ENCODE measurements at places on chromosomes 5 and 9. TPM values are rescaled to one million over a fixed set of nuclear protein-coding genes. Genes with fewer than 3 reads are reported as not detected.

DNA sequence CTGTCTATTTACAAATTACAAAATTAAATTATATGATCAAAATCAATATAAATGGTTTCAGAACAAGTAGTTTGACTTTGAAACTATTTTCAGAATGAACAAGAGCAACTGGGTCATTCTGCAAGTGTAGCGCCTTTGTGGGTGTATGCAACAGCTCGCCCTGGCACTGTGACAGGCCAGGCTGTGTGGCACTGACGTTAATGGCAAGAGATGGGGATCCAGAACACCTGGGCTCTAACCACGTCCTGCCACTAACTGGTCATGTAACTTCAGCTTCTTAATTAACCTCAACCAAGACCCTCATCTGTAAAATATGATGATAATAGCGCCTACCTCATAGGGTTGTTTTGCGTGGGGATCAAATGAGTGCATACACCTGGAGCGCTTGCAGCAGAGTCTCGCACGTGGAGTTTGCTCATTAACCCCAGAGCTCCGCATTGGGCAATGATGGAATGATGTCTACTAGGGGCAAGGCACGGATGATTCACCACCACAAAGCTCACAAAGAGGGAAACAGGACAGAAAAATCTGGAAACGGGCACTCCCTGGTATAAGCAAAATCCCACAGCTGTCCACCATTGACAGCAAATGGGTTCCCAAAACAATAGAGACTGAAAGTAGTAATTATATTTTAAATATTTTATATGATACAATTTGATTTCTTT, 639.4 kb downstream of the SEMA5A start:
- DNase-seq: no peak
- peaks cover 1% of the 10 kb centered on the region for H3K27me3 ChIP-seq
- H3K4me3 ChIP-seq: no peak overlapping the region

The SLCO6A1 gene
- 1.6 TPM for total RNA-seq

- H3K4me3 ChIP-seq: no peak overlapping the region
- no peak for DNase-seq
Measured at GRCh38 chr5:130021876-130022275, 117.6 kb downstream of the CHSY3 start.

GRCh38 chr5:105917189-105917588, 1753.5 kb downstream of the EFNA5 start:
- H3K27me3 ChIP-seq: no peaks in the 10 kb centered on the region
- no peak overlapping the region for H3K4me3 ChIP-seq
- no peaks in the 10 kb centered on the region for H3K36me3 ChIP-seq
- H3K4me1 ChIP-seq: no peaks in the 10 kb centered on the region

- peak overlapping the region; percentile 71 for H3K27ac ChIP-seq
- H3K36me3 ChIP-seq: no peaks in the 10 kb centered on the region
- no peak for DNase-seq
Measured at GRCh38 chr5:143516249-143516648, 112.8 kb upstream of the NR3C1 start.

The LTC4S gene
- 0.91 TPM for total RNA-seq

DNA sequence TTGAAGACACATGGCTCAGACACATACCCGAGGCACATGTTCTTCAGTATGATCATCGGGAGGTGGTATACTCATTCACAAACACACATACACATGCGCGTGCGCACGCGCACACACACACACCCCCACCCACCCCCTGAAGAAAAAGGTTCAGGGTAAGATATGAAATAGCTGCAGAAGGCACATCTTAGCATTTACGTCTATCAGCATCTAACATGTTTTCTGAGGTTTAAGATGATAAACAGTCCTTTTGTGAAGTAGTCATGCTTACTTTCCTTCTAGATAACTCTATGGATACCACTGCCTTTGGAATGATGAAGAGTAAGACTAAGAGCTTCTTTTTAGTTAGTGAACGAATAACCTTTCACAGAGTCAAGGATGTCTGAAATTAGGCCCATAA, 105.1 kb upstream of the GNA14 start:
- no peak overlapping the region for H3K4me3 ChIP-seq
- peaks cover 2% of the 10 kb centered on the region for H3K27me3 ChIP-seq
- H3K36me3 ChIP-seq: peaks cover 19% of the 10 kb centered on the region
- DNase-seq: no peak
- no peak overlapping the region for H3K27ac ChIP-seq
- peaks cover 15% of the 10 kb centered on the region for H3K4me1 ChIP-seq

DNA sequence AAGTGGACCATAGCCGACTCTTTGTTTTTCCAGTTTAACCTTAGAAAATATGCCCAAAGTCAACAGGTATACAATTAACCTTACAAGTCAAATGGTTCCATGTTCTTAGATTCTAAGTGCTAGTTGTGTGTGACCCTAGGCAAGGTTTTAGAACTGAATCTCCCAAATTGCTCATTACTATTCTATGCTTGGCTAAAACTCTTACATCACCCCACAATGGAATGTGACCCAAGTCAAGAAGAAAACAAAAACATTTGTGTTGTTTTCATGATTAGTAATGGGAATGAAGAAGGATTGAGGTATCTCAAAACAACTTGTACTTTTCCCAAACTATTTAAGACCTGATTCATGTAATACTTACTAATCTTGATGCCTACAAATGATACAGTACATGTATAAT, 159.2 kb downstream of the ARRDC3 start:
- no peak overlapping the region for H3K27ac ChIP-seq
- DNase-seq: no peak
- H3K4me3 ChIP-seq: no peak overlapping the region
- no peaks in the 10 kb centered on the region for H3K27me3 ChIP-seq

GRCh38 chr5:144142139-144142823, 28.2 kb downstream of the YIPF5 start:
- no peaks in the 10 kb centered on the region for H3K36me3 ChIP-seq
- peaks cover 15% of the 10 kb centered on the region for H3K4me1 ChIP-seq
- H3K27ac ChIP-seq: no peak overlapping the region
- no peak for DNase-seq
- no peak overlapping the region for H3K4me3 ChIP-seq
- H3K27me3 ChIP-seq: no peaks in the 10 kb centered on the region

GRCh38 chr5:148639081-148639480, 15.2 kb downstream of the HTR4 start:
- H3K4me1 ChIP-seq: no peaks in the 10 kb centered on the region
- H3K27me3 ChIP-seq: no peaks in the 10 kb centered on the region
- no peak overlapping the region for H3K4me3 ChIP-seq
- no peak for DNase-seq

- no peaks in the 10 kb centered on the region for H3K27me3 ChIP-seq
- H3K36me3 ChIP-seq: no peaks in the 10 kb centered on the region
- no peaks in the 10 kb centered on the region for H3K4me1 ChIP-seq
Measured at GRCh38 chr9:74431467-74431866, 65.7 kb upstream of the RORB start.

GRCh38 chr9:78892182-78892581, 595.3 kb downstream of the PSAT1 start:
- no peak for DNase-seq
- no peak overlapping the region for H3K4me3 ChIP-seq
- no peaks in the 10 kb centered on the region for H3K4me1 ChIP-seq
- no peaks in the 10 kb centered on the region for H3K27me3 ChIP-seq
- no peaks in the 10 kb centered on the region for H3K36me3 ChIP-seq

Data from glutamatergic neuron (in vitro differentiated cells).